ENCODE measurements at places on chromosomes 5 and 9.

DNA sequence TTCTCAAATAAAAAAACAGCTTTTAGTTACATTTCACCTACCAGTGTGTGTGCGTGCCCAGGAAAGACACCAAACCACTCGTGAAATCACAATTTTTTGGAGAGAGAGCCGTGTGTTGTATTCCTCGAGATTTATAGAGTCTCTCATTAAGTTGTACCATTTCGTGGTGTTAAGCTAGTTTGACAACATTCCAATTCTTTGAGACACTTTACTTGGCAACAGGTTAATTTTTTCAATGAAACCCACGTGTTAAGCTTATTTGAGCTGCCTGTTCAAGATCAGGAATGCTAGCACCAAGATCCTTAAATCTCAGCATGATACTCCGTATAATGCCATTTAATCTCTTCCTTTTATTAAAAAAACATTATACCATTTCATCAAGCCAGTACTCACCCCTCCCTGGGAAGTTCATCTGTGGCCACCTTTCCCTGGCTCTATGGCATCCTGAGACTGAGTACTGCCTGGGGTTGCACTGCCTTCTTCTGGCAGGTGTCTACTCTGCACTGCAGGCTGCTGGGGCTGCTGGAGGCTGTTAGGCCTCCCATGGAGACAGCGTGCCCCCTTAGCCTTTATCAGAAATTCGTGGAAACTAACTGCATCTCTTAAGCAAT lies 143.7 kb downstream of the ARHGAP26 start:
- no peak for DNase-seq

GRCh38 chr9:15834541-15834940 lies 281.7 kb downstream of the CCDC171 start:
- DNase-seq, result no peak

DNA sequence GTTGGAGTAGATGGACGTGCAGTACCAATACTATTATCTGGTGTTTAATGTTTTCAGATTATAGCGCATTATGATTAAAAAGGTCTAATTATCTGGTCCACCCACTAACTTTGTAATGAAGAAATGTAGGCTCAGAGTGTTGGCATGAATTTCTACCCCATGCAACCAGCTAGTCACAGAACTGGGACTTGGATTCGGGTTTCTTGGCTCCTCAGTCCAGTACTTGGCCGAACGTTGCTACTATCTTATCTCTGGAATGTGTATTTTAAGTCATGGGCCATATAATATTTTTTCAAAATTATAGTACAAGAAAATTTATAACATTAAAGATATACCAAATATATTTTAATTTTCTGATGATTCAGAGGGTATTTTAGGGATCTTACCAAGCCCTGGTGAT lies 657.5 kb upstream of the DMAC1 start:
- DNase-seq, result no peak

- DNase-seq, result no peak
Measured at GRCh38 chr9:77756449-77756848, 108.3 kb upstream of the GNA14 start.

GRCh38 chr9:13705373-13705772 lies 425.9 kb upstream of the MPDZ start:
- DNase-seq, result no peak

DNA sequence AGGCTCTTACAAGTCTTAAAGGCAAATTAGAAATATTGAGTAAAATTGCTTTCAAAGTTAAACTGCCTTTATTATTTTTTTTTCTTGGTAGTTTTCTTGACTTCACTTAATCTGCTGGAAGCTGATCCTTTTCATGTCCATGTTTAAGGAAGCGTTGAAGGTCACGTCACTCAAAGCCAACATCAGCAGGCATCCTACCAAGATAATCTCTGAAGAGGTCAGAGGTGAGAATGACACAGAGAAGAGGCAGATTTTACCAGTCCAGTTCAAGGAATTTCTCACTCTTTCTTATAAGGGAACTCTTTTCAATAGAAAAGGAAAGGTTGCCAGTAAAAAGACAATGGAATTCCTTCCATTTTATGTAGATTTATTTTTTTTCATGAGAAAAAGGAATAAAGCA lies 259.8 kb downstream of the ANXA1 start:
- no peak for DNase-seq

- DNase-seq, result no peak
Measured at GRCh38 chr5:32859211-32859641, 148.1 kb downstream of the NPR3 start.

GRCh38 chr9:33108472-33108871 lies 32.0 kb upstream of the SMU1 start:
- DNase-seq, result no peak

DNA sequence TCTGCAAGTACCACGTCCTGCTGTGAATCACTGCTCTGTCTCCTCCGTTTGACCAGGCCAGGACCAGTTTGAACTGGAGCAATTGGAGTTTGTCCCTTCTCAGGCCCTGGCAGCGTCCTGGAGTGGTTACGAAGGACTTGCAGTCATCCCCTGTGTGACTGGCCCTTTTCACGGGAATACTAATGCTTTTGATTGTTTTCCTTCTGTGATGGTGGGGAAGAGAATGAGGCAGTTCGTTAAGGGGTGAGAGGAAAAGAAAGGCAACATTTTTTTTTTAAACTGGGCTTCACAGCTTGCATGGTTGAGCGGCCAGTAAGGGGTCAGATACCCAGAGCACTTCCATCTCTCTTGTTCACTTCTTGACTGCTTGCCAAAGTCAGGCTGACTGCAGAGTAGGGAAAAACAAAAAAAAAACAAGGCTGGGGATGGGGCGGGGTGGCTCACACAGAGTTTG lies 153.5 kb upstream of the STK32A start:
- DNase-seq, result no peak

GRCh38 chr5:105726093-105726492 lies 1944.6 kb downstream of the EFNA5 start:
- no peak for DNase-seq

DNA sequence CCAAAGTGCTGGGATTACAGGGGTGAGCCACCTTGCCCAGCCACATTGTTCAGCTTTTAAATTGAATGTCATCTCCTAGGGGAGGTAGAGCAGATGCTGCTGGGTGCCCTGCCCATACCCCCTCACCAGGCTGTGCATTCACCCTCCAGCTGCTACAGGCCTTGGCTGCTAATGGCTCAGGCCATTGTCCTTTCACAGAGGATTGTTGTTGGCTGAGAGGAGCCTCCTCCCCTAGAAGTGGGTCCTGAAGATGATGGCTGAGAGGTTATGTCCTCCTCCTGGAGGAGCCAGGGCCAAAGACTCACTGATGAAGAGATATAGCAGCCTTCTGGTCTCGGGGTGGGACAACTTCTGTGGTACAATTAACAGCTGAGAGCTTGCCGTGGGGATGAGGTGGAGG lies 74.6 kb downstream of the PHAX start:
- DNase-seq, result no peak

- DNase-seq, result no peak
Measured at GRCh38 chr5:64331597-64332277, 166.1 kb downstream of the RNF180 start.

DNA sequence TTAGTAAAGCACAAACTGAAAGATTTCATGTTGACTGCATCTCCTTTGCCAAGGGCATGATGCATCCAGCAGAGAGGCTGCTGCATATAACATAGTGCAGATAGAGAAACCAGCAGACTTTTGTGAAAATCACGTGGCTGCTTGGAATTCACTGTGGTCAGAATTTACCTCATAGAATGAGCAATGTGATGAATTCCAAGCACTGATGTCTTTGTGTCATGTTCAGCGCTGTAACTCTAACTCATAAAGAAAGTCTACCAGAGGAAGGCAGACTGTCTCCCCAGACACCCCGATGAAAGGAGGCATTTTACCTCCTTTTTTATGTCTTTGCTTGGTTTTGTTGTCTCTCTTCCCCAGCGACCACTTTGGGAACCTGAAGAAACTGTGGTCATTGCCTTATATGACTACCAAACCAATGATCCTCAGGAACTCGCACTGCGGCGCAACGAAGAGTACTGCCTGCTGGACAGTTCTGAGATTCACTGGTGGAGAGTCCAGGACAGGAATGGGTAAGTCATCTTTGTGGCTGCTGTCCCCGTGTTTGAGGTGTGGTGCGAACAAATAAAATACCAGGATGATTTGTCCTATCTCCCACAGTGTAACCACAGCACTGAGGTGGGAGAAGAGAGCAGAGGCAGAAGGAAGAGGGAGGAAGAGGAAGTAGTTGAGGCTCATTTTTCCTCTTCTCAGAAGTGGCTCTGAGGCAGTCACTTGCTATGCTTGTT lies 42.0 kb downstream of the ITK start:
- peak; percentile 60 for DNase-seq

- no peak for DNase-seq
Measured at GRCh38 chr5:142248853-142249462, 75.9 kb downstream of the SPRY4 start.

- DNase-seq, result no peak
Measured at GRCh38 chr9:137107312-137107921, 7.1 kb downstream of the DPP7 start.

GRCh38 chr5:151664694-151665585 lies 21.8 kb downstream of the SPARC start:
- DNase-seq, result no peak

DNA sequence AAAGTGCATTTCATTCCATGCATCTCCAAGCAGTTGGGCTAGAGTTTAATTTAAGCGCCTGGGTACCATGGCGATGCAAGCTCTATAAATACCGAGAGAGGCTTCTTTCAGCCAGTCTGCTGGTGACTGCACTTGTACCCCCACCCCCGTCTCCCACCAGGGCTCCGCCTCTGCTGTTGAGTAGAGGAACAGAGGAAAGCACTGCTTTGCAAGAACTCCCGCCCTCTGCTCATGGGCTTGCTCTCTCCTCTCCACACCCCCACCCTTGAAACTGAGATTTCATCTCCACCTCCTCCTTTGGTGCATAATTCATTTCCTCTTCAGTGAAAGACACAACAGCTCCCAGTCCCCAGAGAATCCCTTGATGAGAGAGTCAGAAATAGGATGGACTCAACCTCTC lies 5.1 kb upstream of the WWC1 start:
- no peak for DNase-seq

- no peak for DNase-seq
Measured at GRCh38 chr5:8710426-8710930, 835.4 kb downstream of the SEMA5A start.

DNA sequence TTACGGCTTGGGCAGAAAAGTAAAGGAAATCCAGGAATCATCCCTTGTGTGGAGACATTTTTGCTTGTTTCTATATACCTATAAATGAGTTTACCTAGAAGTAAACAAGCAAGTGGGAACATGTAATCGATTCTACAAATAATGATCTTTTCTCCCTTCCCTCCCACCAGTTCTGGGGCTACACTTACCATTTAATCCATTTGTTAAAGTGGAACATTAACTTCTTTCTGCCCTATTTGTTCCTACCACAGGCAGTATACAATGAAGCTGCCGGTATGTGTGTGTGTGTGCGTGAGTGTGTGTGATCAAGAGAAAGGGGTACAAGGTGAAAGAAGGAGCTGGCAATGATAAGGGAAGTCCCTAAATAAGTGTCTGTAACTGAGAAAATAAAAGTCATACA lies 26.4 kb upstream of the ELL2 start:
- no peak for DNase-seq

- DNase-seq, result no peak
Measured at GRCh38 chr5:162956570-162956969, 480.8 kb upstream of the CCNG1 start.

- peak; percentile 64 for DNase-seq
Measured at GRCh38 chr5:127909066-127909465, 174.5 kb upstream of the SLC12A2 start.

DNA sequence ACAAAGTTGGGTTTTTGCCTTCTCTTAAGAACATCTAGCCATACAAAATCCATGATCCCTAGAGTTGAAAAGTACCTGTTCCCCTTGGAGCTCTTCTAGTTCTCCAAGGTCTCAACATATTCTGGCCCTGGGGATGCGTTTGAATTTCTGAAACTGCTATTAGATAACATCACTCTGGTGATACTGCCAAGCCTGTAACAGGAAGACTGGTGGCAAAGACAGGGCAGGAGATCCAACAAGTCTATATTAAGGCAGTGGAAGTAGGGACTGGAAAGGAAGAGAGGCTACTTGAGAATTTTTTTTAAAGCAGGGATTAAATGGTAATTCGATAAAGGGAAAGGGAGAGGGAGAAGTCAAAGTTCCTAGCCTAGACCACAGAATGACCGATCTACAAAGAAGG lies 211.5 kb downstream of the TSSK1B start:
- DNase-seq, result no peak

DNA sequence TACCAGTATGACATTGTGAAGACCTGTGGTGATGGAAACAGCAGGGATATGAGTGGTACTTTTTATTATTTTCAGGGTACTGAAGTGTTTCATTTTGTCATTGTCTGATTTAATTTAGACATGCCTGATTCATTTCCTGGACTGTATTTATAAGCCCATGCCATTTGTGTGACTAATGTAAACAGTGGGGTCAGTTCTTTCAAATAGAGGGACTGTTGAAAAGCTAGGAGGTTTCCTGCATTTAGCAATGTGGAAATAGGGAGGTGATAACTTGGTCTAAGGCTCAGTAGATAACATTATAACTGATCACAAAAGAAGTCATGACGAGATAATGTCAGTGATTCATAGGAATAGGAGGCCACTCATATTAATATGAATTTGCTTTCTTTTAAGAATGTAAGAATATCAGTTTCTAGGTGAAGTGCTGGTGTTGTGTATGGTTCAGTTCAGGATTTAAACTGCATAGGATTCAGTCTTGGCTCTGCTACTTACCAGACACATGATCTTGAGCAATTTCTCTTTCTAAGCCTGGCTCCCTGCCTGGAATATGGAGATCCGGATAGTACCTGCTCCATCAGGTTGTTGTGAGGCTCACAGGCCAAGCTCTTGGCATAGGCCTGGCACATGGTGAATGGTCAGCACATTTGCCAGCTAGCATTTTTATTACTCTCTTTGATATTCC lies 7.5 kb downstream of the RASGRF2 start:
- peak; percentile 25 for DNase-seq

GRCh38 chr5:173781432-173781815 lies 106.7 kb upstream of the CPEB4 start:
- DNase-seq, result no peak

GRCh38 chr9:93648836-93649235 lies 72.5 kb downstream of the PHF2 start:
- no peak for DNase-seq

GRCh38 chr5:84017523-84018172 lies 297.0 kb upstream of the HAPLN1 start:
- DNase-seq, result no peak

DNA sequence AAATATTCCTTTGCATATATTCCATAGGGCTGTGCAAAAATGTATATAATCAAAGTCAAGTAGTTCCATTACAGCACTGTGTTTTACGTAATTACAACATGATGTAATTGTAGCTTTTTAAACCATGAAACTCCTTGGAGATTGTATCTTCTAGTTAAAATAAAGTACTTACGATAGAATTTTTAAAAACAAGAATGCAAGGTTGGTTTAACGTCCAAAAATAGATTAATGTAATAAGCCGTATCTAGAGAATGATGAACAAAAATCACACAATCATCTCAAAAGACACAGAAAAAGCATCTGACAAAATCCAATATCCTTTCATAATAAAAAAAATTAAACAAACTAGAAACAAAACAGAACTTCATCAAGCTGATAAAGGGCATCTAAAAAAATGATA lies 86.2 kb downstream of the DENND1A start:
- no peak for DNase-seq

GRCh38 chr9:136372561-136373299 lies 739 bp downstream of the CARD9 start:
- DNase-seq, result peak; percentile 66

GRCh38 chr5:143179126-143179740 lies 224.3 kb downstream of the NR3C1 start:
- no peak for DNase-seq

GRCh38 chr9:77495834-77496671 lies 152.1 kb downstream of the GNA14 start:
- no peak for DNase-seq
